ENCODE measurements at places on chromosomes 16 and 17.

GRCh38 chr17:75327757-75328156 lies 38.5 kb upstream of the SLC25A19 start:
- DNase-seq = no peak

DNA sequence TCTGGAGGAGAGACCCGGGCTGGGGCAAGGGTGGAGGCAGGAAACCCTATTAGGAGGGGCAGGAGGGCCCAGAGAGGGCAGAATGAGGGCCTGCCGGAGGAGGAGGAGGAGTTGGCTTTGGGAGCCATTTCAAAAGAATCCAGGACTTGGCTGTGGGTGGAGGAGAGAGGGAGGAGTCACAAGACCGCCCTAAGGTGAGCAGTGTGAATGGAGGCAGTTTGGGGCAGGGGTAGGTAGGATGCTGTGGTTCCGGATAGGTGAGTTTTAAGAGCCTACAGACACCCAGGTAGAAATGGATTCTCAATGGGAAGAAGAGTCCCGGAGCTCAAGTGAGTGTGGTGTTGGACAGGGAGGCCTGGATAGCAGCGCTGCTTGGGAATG lies 80.3 kb downstream of the ARHGAP23 start:
- DNase-seq = no peak

DNA sequence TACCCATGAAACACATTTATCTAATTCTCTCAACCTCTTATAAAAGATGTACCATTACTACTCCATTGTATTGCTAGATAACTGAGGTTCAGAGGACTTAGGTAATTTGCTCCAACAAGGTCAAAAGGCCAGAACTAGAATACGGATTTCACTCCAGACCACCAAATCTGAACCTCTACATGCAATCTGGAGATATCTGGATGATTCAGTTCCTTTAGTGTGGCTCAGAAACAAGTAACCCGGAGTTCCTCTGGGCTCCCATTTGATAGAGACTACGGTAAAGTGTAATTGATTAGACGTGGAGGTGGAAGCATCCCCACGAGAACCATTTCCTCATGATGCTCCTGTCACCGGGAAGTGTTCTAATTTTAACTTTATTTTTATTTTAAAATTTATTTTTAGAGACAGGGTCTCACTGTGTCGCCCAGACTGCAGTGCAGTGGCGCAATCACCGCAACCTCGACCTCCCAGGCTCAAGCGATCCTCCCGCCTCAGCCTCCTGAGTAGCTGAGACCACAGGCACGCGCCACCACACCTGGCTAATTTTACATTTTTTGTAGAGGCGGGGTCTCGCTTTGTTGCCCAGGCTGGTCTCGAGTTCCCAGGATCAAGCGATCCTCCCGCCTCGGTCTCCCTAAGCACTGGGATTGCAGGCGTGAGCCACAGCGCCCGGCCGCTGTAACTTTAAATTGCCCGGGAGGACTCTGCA lies 608 bp upstream of the COX10 start:
- DNase-seq = no peak

DNA sequence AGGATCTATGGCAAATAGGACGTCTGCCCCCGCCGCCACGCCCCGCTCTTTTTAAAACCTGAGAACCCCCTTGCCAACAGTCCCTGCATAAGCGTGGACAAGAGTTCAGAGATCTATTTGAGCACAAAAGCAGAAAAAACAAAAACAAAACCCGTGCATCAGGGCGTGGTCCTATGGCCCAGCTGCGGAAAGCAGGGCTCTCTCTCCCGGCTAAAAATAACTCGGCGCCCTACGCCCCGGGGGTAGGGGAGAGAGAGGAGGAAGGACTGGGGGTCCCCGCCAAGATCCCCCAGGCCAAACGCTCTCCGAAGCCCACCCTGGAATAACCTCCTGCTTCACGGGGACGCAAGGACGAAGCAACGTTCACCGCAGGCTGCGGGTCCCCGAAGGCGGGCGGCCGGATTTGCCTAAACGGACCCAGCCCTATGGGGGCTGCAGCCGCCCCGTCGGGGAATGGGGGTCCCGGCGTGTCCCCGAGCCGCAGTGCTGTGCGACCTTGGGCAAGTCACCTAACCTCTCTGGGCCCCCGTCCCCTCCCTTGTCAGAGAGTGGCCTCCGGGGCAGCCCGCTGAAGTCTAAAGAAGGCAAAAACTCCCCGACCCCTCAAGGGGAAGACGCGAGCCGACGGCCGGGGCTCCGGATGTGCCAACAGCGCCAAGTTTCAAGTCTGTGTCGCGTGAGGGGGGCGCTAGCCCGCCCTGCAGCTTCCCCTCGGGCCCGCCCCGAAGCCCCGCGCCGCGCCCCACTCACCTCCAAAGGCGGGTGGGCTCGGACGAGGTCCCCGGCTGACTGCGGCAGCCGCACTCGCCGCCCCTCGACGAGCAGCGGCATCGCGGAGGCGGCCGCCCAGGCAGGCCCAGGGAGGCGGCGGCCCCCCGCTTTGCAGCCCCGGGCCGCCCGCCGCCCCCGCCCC lies 477 bp downstream of the NTAN1 start:
- DNase-seq = peak; percentile 64

DNA sequence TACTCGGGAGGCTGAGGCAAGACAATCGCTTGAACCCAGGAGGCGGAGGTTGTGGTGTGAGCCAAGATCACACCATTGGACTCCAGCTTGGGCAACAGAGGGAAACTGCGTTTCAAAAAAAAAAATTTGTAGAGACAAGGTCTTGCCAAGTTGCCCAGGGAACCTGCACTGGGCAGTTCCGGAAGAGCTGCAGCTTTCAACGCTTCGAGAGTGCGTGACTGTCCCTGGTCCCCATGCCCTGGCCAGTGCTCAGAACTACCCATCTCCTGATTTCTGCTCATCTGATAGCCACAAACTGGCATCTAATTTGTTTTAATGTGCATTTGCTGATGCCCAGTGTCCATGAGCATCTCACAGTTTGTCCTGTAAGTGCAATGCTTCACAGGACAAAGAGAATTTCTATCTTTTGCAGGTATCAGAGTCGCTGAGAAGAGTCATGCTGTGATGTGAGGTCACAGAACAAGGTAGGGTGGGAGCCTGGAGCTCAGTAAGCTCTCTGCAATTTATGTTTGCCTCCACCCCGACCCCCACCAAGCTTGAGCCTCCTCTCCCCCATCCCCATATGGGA lies 3.9 kb downstream of the ACTG1 start:
- DNase-seq = no peak

DNA sequence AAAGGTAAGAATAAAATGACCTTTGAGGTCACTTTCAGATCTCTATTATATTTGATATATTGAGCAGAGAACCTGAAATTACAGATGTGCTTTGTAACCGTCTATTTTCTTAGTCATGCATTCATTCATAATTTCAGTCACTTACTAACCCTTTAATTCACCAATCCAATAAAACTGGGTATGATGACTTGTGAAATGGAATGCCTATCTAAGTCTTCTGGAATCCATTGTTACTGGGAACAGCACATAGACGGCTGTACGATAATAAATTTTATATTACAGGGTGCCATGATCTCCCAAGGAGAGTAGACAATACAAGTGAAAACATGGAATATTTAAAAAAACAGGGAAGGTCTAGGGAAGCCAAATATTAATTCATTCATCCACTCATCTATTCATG lies 22.9 kb downstream of the CDH11 start:
- no peak for DNase-seq

- DNase-seq = no peak
These were observed 677 bp downstream of the CBX1 start for GRCh38 chr17:48100591-48101011.

DNA sequence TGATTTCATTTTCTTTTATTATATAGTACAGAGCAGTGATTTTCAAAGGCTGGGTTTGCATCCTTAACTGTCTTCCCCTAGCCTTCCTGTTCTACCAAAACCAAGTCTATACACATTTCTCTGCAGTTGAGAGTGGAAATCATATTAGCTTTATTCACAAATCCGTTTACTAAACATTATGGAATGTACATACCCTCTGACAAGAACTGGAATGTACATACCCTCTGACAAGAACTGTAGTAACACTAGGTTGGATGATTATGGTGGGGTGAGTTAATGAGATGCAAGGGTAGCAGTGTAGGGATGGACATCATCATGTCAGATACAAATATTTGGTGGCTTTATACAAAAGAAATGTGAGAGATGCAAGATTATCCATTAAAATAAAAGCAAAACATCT lies 154.8 kb downstream of the CYB561 start:
- no peak for DNase-seq

DNA sequence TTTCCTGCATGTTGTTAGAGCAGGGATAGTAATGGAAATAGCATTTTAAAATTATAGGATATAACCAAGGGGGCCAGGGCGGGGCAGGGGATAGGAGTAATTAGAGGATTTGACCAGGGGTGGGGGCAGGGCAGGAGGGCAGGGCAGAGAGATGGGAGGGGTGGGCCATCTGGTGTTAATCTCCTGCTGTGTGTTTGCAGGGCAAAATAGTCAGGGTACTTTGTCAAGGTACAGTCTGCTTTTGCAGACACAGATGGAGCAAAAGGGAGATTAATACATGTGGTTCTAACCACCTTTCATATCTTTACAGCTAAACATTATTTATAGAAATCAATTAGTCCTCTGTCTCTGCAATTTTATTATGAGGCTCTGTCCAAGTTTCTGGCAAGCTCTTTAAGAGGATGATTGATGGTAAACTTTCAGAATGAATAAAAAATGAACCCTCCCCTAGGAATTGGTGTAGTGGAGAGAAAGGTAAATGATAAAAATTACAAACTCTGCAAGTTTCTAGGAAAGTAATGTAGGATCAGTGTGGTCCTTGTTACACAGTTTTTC lies 6.6 kb downstream of the ANKFN1 start:
- no peak for DNase-seq

- DNase-seq = no peak
These were observed 38.8 kb upstream of the C16orf82 start for GRCh38 chr16:27027971-27028370.

GRCh38 chr16:85615014-85615851 lies 2.1 kb downstream of the GSE1 start:
- DNase-seq = peak; percentile 66

DNA sequence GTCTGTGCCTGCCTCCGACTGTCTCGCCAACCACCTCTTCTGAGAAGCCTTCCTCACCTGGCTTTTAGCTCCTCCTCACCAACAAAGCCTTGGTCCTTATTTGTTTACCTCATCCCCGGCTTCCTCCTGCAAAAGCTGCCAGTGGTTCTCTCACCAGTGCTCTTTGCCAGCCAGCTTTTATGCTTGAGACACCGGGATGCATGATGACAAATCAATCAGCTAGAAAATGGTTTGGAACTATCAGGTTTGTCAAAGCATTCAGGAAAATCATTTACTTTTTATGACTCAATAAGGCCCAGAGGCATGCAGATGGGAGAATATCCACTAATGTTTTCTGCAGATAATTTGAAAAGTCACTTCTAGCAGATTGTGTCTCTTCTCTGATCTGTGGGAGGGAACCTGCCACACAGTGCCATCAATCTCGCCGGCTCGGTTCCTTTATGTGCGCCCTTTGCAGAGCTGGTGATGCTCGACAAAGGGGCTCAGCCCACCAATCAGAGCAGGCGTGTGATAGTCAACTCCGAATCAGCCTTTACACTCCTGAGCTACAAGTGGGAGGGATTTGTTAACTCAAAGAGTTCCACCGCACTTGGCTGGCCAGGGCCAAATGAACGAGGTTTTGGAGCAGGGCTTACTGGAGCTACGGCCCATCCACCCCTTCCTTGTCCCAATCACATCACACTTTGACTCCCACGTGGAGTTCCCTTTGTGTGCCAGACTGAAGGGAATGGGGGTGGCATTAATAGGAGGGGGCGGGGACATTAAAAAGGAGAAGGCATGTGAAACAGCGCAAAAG lies 85.8 kb downstream of the MRC2 start:
- DNase-seq = no peak

- DNase-seq = peak; percentile 48
These were observed 64.0 kb downstream of the MYO18A start for GRCh38 chr17:29115961-29116803.

- no peak for DNase-seq
These were observed 70.5 kb upstream of the GCSH start for GRCh38 chr16:81166417-81167300.

- DNase-seq = no peak
These were observed 60.2 kb downstream of the SDK2 start for GRCh38 chr17:73584049-73584448.

DNA sequence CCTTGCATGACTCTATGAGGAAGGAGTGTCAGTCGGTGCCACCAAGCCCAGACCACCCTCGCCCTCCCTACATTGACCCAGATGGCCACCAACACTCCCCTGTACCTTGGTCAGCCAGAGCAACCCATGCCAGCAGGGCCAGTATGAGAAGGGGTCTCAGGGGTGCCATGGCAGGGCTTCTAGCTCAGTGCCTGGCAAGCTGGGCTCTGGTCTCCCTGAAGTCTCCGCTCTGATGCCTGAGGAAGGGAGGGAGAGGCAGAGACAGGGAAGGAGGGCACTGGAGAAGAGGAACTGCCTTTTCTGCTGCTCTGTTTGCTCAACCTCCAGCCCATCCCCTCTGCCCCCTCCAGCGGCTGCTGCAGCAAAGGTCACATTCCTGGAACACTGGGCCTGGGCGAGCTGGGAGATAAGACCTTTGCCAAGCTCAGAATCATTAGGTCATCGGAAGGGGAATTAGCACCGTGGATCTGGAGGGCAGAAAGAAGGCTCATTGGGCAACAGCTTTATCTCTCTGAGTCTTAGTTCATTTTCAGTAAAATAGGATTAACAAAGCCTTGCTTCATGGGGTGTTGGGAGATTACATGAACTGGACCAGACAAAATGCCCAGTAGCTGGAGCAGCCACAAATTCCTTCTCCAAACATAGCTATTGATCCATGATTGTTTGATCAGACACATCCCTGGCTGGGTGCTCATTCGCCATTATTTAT lies at the start of gene VTN:
TSS of gene VTN (minus strand) at position 273 of the 709 bp plus-strand sequence. CDS start at position 169, 104 bp downstream.
- DNase-seq = no peak

DNA sequence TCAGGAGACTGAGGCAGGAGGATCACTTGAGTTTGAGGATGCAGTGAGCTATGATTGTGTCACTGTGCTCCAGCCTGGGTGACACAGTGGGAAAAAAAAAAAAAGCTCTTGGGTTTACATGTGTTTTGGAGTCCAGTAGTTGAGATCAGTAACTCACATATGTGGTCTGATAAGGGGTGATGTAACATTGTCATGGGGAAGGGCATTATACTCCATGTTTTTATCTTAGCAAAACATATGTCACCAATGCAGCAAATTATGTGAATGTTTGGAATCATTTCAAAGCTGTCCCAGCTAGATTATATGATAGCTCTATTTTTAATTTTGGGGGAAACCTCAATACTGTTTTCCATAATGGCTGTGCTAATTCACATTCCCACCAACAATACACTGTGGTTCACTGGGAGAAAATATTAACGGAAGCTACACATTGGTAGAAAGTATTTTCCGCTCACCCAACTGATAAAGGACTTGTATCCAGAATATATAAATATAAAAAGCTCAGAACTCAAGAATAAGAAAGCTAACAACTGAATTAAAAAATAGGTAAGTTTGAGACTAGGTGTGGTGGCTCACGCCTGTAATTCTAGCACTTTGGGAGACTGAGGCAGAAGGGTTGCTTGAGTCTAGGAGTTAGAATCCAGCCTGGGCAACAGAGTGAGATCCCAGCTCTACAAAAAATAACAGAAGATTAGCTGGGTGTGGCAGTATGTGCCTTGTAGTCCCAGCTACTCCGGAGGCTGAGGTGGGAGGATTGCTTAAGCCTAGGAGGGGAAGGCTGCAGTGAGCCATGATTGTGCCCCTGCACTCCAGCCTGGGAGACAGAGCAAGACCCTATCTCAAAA lies 224.1 kb upstream of the TBX2 start:
- no peak for DNase-seq
